AG20443 (cell line): ENCODE measurements at places on chromosomes 6 and 20.

DNA sequence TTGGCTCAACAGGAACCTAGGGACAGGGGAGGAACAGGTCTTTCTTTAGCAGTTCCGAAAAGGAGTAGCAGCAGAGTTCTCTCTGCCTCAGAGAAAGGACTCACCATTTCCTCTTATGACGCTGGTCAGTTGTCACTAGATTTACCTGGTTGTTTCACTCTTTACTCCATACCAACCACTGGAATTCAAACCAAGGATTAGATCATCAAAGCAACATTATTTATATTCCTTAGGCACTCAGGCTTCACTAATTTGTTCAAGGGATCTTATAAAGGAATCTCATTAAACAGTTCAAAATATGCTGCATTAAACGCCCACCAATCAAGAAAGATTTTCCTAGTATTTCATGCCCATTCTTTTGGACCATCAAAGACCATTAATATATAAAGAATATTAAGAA lies 1129.5 kb upstream of the MAP3K7 start:
- DNase-seq: no peak

- peak; percentile 50 for DNase-seq
Observed at GRCh38 chr20:19012676-19013075, 199.1 kb downstream of the SCP2D1 start.

DNA sequence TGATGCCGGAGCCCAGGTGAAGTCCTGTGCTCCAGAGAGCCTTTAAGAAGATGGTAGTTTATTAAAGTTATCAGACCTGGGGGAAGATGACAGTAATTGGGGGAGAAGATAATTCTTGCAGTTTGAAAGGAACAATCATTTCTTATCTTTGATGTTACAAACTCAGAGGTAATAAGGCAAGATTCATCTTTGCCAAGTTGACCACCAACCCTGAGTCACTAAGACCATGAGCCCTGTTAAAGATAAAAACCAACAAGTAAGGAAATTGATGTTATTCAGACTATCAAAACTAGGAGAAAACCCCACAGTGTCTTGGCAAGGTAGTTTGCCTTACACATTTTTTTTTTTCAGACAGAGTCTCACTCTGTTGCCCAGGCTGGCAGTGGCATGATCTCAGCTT lies 73.1 kb downstream of the MKKS start:
- DNase-seq: no peak

GRCh38 chr6:167558246-167559177 lies 233.6 kb downstream of the TTLL2 start:
- no peak for DNase-seq

DNA sequence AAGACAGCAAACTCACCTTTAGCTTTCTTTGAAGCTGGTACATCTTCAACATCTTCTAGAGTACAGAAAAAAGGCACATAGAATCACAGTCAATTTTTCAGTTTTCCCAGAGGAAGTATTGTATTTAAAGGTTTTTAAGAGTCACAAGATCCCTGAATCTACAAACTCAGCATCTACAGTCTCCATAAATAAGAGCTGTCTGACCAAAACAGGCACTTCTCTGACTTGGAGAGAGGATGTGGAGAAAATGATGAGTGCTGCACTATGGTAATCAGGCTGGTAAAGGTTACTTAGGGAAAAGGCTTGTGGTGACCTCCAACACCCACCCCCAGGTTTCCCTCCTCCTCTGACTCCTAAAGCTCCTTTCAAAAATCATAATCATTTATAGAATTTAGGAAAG lies 228.0 kb downstream of the CLVS2 start:
- no peak for DNase-seq

DNA sequence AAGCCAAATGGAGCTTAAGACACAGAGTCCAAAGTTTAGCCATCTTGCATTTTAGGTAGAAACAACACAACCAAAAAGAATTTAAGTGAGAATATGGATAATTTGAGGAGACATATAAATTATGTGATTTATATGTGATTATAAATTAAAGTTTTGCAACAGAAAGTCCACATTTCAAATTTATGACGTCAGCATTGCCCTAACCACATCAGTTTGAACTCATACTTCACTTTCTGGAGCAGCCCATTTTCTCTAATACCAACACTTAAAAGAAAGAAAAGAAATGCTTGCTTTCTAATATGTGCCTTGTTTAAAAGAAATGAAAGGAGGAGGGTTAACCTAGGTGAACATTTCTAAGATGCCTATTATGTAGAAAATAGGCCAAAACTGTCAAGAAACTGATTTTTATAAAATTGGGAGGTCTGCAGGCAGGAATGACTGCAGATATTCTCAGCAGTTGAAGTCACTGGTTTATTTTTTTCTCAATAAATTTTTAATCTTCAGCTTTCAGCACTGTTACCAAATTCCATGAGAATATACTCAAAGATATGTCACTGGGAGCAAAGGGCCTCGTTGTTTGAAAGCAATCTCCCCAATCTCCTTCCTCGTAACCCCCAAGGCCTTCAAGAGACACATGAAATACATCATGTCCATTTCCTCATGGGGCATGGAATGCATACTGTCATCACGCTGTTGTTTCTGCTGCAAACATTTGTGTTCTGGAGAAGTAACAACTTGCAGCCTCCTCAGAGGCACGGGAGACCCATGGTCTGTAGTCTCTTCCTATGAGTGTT lies 137.8 kb downstream of the SOD2 start:
- no peak for DNase-seq

DNA sequence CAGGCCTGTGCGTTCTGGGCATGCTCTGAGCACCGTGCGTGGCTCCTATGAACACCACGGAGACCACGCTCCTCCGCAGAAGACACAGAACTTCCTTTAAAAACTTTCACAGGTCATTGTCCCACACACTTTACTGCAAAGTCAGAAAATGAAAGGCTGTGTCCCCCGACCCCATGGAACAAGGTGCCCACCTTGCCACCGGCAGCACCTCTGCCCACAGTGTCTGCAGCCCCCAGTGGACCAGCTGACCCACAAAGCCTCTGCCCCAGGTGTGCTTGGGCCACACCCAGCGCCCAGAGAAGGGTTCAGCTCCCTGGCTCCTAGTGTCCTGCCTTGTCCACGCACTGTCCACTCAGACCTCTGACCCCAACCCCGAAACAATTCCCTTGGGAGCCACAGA lies 8.7 kb downstream of the TAF4 start:
- no peak for DNase-seq
